ENCODE measurements at places on chromosomes 2 and 18. TPM values are rescaled to one million over a fixed set of nuclear protein-coding genes. Genes with fewer than 3 reads are reported as not detected.

Gene OTOS
- total RNA-seq = not detected

DNA sequence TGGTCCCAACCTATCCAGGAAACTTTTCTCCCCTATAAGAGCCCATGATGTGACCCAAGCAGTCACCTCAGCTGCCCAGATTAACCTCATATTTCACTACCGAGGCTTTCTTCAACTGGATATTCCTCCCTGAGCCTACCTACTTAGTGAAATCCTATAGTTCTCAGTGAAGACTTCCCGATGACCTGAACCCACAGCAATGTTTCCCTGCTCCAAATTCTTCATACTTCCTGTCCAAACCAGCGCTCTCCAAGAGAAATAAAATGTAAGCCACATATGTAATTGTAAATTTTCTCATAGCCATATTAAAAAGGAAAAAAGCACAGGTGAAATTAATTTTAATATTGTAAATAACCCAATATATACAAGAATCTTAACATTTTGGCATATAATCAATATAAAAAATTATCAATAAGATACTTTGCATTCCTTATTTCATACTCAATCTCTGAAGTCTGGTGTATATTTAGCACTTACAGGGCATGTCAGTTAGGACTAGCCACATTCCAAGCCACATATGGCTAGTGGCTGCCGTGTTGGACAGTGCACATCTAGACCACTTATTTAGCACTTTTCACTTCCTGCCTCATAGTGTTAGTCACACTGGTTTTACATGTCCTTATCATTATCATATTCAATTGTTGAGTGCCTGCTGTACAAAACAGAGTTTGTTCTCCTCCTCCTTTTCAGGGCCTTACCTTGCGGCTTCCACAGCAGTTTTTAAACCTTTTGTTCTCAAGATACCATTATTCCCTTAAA, 1.9 kb upstream of the STAT4 start:
- H3K27ac ChIP-seq = peak overlapping the region; percentile 97
- no peaks in the 10 kb centered on the region for H3K27me3 ChIP-seq
- peak overlapping the region; percentile 10 for H3K4me3 ChIP-seq
- peaks cover 61% of the 10 kb centered on the region for H3K4me1 ChIP-seq

Gene GPR155
- 17.3 TPM for total RNA-seq

Gene CNNM3
- total RNA-seq = 29.9 TPM

Gene DLGAP1
- not detected for total RNA-seq

GRCh38 chr2:1088192-1088860, 137.7 kb downstream of the SNTG2 start:
- no peak overlapping the region for H3K27ac ChIP-seq
- no peaks in the 10 kb centered on the region for H3K36me3 ChIP-seq
- no peak overlapping the region for H3K4me3 ChIP-seq
- H3K4me1 ChIP-seq = no peaks in the 10 kb centered on the region

- no peaks in the 10 kb centered on the region for H3K36me3 ChIP-seq
- no peak overlapping the region for H3K27ac ChIP-seq
- peak; percentile 49 for DNase-seq
- H3K4me3 ChIP-seq = no peak overlapping the region
- no peaks in the 10 kb centered on the region for H3K4me1 ChIP-seq
- peaks cover 22% of the 10 kb centered on the region for H3K27me3 ChIP-seq
Measured at GRCh38 chr18:63505566-63506335, 29.0 kb downstream of the SERPINB5 start.

- H3K4me1 ChIP-seq = peaks cover 6% of the 10 kb centered on the region
- H3K27me3 ChIP-seq = peaks cover 26% of the 10 kb centered on the region
- no peaks in the 10 kb centered on the region for H3K36me3 ChIP-seq
- no peak overlapping the region for H3K4me3 ChIP-seq
Measured at GRCh38 chr2:127660291-127660578, 14.3 kb downstream of the GPR17 start.

- H3K36me3 ChIP-seq = peaks cover 7% of the 10 kb centered on the region
- H3K27ac ChIP-seq = no peak overlapping the region
- H3K4me1 ChIP-seq = peaks cover 24% of the 10 kb centered on the region
- H3K27me3 ChIP-seq = no peaks in the 10 kb centered on the region
- H3K4me3 ChIP-seq = no peak overlapping the region
Measured at GRCh38 chr2:20049637-20050036, 1.8 kb downstream of the LAPTM4A start.

- H3K27ac ChIP-seq = no peak overlapping the region
- H3K36me3 ChIP-seq = no peaks in the 10 kb centered on the region
- H3K4me1 ChIP-seq = no peaks in the 10 kb centered on the region
- H3K4me3 ChIP-seq = no peak overlapping the region
- no peaks in the 10 kb centered on the region for H3K27me3 ChIP-seq
Measured at GRCh38 chr2:188047735-188048134, 243.9 kb upstream of the GULP1 start.

- no peak overlapping the region for H3K27ac ChIP-seq
- no peaks in the 10 kb centered on the region for H3K36me3 ChIP-seq
- H3K4me3 ChIP-seq = no peak overlapping the region
- H3K27me3 ChIP-seq = peaks cover 3% of the 10 kb centered on the region
- DNase-seq = no peak
Measured at GRCh38 chr18:36354989-36355388, 57.5 kb downstream of the FHOD3 start.

- no peak for DNase-seq
- H3K4me1 ChIP-seq = peaks cover 4% of the 10 kb centered on the region
- H3K36me3 ChIP-seq = peaks cover 4% of the 10 kb centered on the region
- peaks cover 20% of the 10 kb centered on the region for H3K27me3 ChIP-seq
- no peak overlapping the region for H3K4me3 ChIP-seq
Measured at GRCh38 chr2:85531589-85531988, 7.4 kb upstream of the MAT2A start.

GRCh38 chr2:238424313-238424700, 2.4 kb upstream of the ASB1 start:
- peaks cover 33% of the 10 kb centered on the region for H3K4me1 ChIP-seq
- DNase-seq = no peak
- peaks cover 17% of the 10 kb centered on the region for H3K36me3 ChIP-seq
- peak overlapping the region; percentile 66 for H3K27ac ChIP-seq
- H3K4me3 ChIP-seq = no peak overlapping the region

Gene HJURP
- 135 TPM for total RNA-seq

Gene NAT8
- total RNA-seq = not detected

- H3K27ac ChIP-seq = no peak overlapping the region
- no peak overlapping the region for H3K4me3 ChIP-seq
- no peaks in the 10 kb centered on the region for H3K4me1 ChIP-seq
- H3K36me3 ChIP-seq = no peaks in the 10 kb centered on the region
- H3K27me3 ChIP-seq = peaks cover 12% of the 10 kb centered on the region
Measured at GRCh38 chr18:3716116-3716660, 266.2 kb downstream of the TGIF1 start.

GRCh38 chr2:125644257-125644656, 1011.7 kb upstream of the GYPC start:
- no peaks in the 10 kb centered on the region for H3K4me1 ChIP-seq
- no peak for DNase-seq
- no peaks in the 10 kb centered on the region for H3K36me3 ChIP-seq
- no peak overlapping the region for H3K4me3 ChIP-seq

DNA sequence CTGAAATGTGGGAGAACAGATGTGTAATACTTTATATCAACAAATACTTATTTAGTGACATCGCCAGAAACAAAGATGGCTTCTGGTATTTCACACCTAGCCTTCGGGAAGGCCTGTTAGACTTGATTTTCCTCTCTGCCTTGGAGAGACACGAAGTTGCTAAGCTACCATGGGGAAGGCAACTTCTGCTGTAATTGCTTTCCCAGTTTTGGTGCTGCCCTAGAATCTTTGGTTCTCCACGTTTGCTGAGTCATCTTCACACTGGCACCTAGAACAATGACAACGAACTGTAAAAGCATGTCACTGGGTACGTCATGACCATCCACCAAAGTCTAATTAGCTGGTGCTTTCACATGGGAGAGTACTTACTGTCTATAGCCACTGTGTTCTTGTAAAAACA, 58.7 kb upstream of the ACTR3 start:
- no peaks in the 10 kb centered on the region for H3K27me3 ChIP-seq
- DNase-seq = no peak
- H3K36me3 ChIP-seq = no peaks in the 10 kb centered on the region
- no peak overlapping the region for H3K27ac ChIP-seq
- no peaks in the 10 kb centered on the region for H3K4me1 ChIP-seq

DNA sequence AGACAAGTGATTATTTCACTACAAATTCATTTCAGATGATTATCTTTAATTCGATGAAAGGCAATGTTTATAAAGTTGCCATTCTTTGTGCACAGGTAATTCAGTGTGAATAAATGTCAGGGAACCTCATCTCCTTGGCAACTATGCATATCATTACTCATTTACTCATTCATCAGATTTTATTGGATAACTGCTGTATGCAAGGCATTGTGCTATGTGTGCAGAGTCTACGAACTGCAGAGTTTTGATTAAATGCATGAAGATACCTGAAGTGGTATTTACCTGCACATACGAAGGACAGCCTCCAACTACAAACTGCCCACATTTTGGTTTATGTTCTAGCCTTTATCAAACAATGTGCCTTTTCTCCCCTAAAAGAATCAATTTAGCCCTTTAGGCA, 3.5 kb downstream of the RND3 start:
- H3K27me3 ChIP-seq = peaks cover 44% of the 10 kb centered on the region
- peaks cover 15% of the 10 kb centered on the region for H3K4me1 ChIP-seq
- no peak for DNase-seq
- H3K27ac ChIP-seq = no peak overlapping the region

Gene ANKRD36C
- 95.1 TPM for total RNA-seq

DNA sequence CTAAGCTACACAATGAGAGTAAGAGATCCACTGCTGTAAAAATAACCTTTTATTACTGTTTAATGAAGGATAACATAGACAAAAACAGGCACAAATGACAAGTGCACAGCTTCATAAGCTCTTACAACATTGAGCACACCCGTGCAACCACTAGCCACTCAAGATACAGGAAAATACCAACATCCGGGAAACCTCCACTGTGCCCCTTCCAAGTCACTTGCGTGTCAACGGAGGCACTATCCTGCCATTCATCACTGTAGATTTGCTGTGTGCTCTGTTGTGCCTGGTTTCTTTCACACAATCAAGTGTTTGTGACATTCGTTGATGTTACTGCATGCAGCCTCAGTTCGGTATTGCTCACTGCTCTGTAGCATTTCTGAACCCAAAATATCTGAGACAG, 292.9 kb upstream of the MYT1L start:
- H3K4me1 ChIP-seq = no peaks in the 10 kb centered on the region
- H3K27me3 ChIP-seq = peaks cover 5% of the 10 kb centered on the region
- H3K4me3 ChIP-seq = no peak overlapping the region
- DNase-seq = no peak

- no peaks in the 10 kb centered on the region for H3K36me3 ChIP-seq
- no peak overlapping the region for H3K4me3 ChIP-seq
- no peaks in the 10 kb centered on the region for H3K4me1 ChIP-seq
- no peaks in the 10 kb centered on the region for H3K27me3 ChIP-seq
- no peak for DNase-seq
Measured at GRCh38 chr2:126879348-126880298, 19.1 kb upstream of the TEX51 start.

Gene SGO2
- total RNA-seq = 56.5 TPM

DNA sequence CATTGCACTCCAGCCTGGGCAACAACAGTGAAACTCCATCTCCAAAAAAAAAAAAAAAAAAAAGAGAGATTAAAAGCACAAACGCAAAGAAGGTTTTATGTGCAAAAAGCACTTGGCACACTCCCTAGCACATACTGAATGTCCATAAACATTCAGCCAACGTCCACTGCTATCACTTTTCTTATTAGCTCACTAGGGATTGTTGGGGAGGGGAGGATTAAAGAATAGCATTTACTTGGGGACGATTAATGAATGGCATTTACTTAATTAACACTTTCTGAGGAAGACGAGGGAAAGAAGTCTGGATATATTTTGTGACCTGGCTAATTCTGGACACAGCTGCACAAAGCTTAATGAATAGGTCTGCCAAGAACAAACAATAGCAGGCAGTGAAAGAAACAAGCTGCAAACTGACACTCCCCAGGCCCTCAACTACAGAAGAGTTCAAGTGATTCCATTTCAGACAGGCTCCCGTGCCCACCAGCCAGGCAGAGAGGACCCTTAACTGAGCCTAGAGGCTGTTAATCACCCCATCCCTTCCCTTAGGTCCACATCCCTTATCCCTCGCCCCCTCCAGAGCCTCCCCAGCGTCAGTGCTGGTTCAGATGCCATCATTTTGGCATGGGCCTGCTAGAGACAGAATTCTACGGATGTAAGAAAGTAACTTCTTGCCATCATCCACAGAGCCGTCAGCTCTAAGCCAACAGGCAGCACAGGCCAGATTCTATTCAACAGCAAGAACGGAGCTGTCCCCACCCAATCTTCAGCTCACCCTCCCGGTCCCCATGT, 7.4 kb downstream of the CYB5A start:
- H3K27ac ChIP-seq = no peak overlapping the region
- DNase-seq = no peak
- no peaks in the 10 kb centered on the region for H3K36me3 ChIP-seq
- peaks cover 22% of the 10 kb centered on the region for H3K4me1 ChIP-seq

GRCh38 chr2:84741182-84741822, 139.6 kb downstream of the TRABD2A start:
- H3K27me3 ChIP-seq = no peaks in the 10 kb centered on the region
- peak; percentile 75 for DNase-seq
- peak overlapping the region; percentile 85 for H3K27ac ChIP-seq
- no peak overlapping the region for H3K4me3 ChIP-seq
- peaks cover 15% of the 10 kb centered on the region for H3K4me1 ChIP-seq

DNA sequence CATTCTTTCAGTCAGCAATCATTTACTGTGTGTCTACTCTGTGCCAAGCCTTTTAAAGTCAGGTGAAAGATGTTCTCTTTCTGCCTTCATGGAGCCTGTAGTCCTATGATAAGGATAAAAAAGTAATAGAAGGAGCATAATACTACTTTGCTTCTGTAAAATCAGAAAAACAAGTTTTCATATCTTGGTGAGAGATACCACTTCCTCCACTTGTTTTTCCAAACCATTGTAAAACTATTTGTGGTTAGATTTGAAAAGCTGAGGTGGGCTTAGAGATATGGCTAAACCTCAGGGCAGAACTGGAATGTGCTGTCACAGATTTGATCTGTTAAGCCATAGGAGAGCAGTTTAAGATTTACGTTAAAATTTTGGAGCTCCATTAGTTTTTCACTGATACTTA, 104.7 kb upstream of the FAM117B start:
- no peak overlapping the region for H3K4me3 ChIP-seq
- no peaks in the 10 kb centered on the region for H3K36me3 ChIP-seq
- no peak for DNase-seq

Gene TMEM163
- not detected for total RNA-seq

Gene CCBE1
- not detected for total RNA-seq

Gene LYPD6B
- not detected for total RNA-seq

- peaks cover 34% of the 10 kb centered on the region for H3K4me1 ChIP-seq
- H3K27ac ChIP-seq = no peak overlapping the region
- H3K36me3 ChIP-seq = peaks cover 2% of the 10 kb centered on the region
- H3K4me3 ChIP-seq = no peak overlapping the region
- DNase-seq = no peak
- H3K27me3 ChIP-seq = peaks cover 2% of the 10 kb centered on the region
Measured at GRCh38 chr2:102337481-102338386, 17.9 kb upstream of the IL18R1 start.

GRCh38 chr18:25921677-25922421, 168.6 kb downstream of the SS18 start:
- no peak overlapping the region for H3K27ac ChIP-seq
- no peaks in the 10 kb centered on the region for H3K36me3 ChIP-seq
- H3K4me1 ChIP-seq = no peaks in the 10 kb centered on the region
- peak; percentile 58 for DNase-seq

Gene TUBA4B
- not detected for total RNA-seq

Gene GPR55
- 12.5 TPM for total RNA-seq

- no peaks in the 10 kb centered on the region for H3K4me1 ChIP-seq
- DNase-seq = no peak
- H3K4me3 ChIP-seq = no peak overlapping the region
- H3K27me3 ChIP-seq = peaks cover 4% of the 10 kb centered on the region
Measured at GRCh38 chr2:67879586-67880290, 183.1 kb downstream of the C1D start.
